ENCODE measurements at places on chromosomes 4 and X. TPM values are rescaled to one million over a fixed set of nuclear protein-coding genes. Genes with fewer than 3 reads are reported as not detected.

DNA sequence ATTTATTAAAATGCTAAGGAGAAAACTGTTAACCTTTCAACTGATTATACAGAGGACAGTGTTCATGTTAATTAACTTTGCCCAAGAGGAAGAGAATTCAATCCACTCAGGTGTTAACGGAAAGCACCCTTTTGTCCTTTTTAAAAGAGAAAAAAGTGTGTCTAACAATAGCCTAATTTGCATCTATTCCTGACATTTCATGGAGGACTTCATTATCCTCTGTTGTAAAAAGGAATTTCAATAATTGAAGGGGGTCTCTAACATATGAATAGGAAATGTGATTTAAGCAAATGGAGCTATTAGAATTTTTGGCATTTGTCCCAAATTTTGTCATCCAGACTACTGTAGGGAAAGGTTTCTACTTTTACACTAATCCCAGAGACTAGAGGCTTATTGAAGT, 44.6 kb upstream of the GC start:
- H3K4me1 ChIP-seq, result no peaks in the 10 kb centered on the region
- H3K27me3 ChIP-seq, result no peaks in the 10 kb centered on the region
- no peak overlapping the region for H3K27ac ChIP-seq
- H3K36me3 ChIP-seq, result no peaks in the 10 kb centered on the region
- no peak for DNase-seq

GRCh38 chr4:78735697-78736096, 40.5 kb upstream of the BMP2K start:
- no peaks in the 10 kb centered on the region for H3K36me3 ChIP-seq
- no peak overlapping the region for H3K27ac ChIP-seq
- no peak for DNase-seq
- H3K4me3 ChIP-seq, result no peak overlapping the region
- no peaks in the 10 kb centered on the region for H3K4me1 ChIP-seq

- DNase-seq, result no peak
- no peaks in the 10 kb centered on the region for H3K27me3 ChIP-seq
- H3K36me3 ChIP-seq, result no peaks in the 10 kb centered on the region
- H3K4me1 ChIP-seq, result no peaks in the 10 kb centered on the region
- no peak overlapping the region for H3K4me3 ChIP-seq
These were observed 33.5 kb downstream of the SMS start for GRCh38 chrX:21974011-21974385.

- H3K27me3 ChIP-seq, result no peaks in the 10 kb centered on the region
- no peaks in the 10 kb centered on the region for H3K36me3 ChIP-seq
These were observed 98.1 kb downstream of the MMRN1 start for GRCh38 chr4:89992744-89993143.

DNA sequence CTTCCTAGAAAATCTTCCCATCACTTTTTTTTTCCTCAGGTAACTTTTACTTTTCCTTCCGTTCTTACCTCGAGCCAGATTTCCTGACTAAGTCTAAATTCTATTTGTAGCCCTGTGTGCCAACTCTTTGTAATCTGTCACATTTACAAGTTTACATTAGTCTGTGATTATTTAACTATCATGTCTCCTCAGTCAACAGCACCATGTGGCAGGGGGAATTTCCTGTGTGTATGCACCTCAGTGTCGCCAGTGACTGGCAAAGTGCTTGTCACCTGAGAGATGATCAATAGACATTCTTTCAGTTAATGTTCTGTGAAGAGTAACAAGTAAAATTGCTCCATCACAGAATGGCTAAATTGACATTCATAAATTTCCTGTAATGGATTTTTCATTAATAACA, 468.5 kb downstream of the PDGFC start:
- H3K27ac ChIP-seq, result no peak overlapping the region
- H3K4me1 ChIP-seq, result no peaks in the 10 kb centered on the region
- H3K27me3 ChIP-seq, result no peaks in the 10 kb centered on the region
- no peaks in the 10 kb centered on the region for H3K36me3 ChIP-seq

Gene PRRG1
- 11.8 TPM for polyA plus RNA-seq

GRCh38 chr4:38994135-38994534, 38.1 kb downstream of the TMEM156 start:
- no peaks in the 10 kb centered on the region for H3K4me1 ChIP-seq
- no peak overlapping the region for H3K4me3 ChIP-seq
- H3K27ac ChIP-seq, result no peak overlapping the region
- no peaks in the 10 kb centered on the region for H3K27me3 ChIP-seq
- DNase-seq, result no peak

Gene CXCL11
- 0.10 TPM for polyA plus RNA-seq

- H3K36me3 ChIP-seq, result no peaks in the 10 kb centered on the region
- H3K4me3 ChIP-seq, result no peak overlapping the region
- H3K4me1 ChIP-seq, result no peaks in the 10 kb centered on the region
- DNase-seq, result no peak
These were observed 109.1 kb downstream of the GPAT3 start for GRCh38 chr4:83644677-83645659.

GRCh38 chrX:28487818-28488217, 99.4 kb upstream of the IL1RAPL1 start:
- no peaks in the 10 kb centered on the region for H3K27me3 ChIP-seq
- H3K4me3 ChIP-seq, result no peak overlapping the region
- no peak overlapping the region for H3K27ac ChIP-seq
- H3K4me1 ChIP-seq, result no peaks in the 10 kb centered on the region
- DNase-seq, result no peak

Gene TEX11
- not detected for polyA plus RNA-seq

Gene ARMCX2
- polyA plus RNA-seq, result 62.0 TPM

Gene APBB2
- polyA plus RNA-seq, result 19.3 TPM

Gene MAGEB10
- not detected for polyA plus RNA-seq

DNA sequence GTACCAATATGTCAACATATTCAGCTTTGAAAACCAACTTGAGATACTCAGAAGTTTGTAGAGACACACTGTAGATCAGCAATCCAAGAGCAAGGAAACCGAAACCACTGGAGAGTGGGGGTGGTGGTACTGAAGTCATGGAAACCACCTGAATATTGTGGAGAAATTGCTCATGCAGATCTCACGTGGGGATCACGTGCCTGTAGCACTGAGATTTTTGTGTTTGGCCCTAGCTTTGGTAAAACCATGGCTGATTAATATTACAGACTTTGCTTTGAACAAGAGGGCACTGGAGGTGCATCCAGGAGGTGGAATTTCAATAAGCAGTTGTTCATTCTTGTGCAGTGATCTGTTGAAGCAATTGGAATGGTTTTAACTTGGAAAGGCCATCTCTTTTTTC, 47.2 kb downstream of the GBA3 start:
- no peaks in the 10 kb centered on the region for H3K27me3 ChIP-seq
- H3K4me3 ChIP-seq, result no peak overlapping the region
- DNase-seq, result no peak
- no peaks in the 10 kb centered on the region for H3K4me1 ChIP-seq
- no peaks in the 10 kb centered on the region for H3K36me3 ChIP-seq
- no peak overlapping the region for H3K27ac ChIP-seq

DNA sequence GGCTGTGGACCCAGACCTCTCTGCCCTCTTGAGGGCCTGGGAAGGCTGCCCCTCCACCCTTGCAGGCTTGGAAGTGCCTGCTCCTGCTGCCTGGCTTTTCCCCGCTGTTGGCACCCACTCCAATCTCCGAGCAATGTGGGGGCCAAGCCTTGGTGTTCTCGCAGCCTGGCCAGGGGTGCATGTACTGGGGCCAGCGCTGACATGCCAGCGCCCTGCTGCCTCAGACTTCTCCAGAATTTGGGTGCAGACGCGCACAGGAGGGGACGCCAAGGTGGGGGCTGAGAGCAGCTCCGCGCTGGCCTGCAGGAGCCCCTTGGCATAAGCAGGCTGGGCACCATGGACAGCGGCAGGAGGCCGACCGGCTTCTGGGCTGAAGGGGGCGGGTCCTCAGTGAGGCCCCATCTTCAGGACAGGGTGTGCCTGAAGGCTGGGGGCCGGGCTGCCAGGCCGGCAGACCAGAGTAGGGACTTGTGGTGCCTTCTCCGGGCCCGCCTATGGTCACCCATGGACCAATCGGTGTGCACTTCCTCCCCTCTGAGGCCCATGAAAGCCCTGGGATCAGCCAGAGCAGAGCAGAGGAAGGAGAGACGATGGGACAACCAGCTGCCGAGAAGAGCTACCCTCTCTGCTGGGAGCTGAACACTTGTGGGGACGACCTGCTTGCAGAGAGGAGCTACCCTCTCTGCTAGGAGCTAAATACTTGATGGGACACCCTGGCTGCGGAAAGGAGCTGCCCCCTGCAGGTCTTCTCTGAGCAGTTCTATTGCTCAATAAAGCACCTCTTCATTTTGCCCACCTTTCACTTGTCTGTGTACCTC, 118.3 kb downstream of the DNAAF6 start:
- no peaks in the 10 kb centered on the region for H3K36me3 ChIP-seq
- peak; percentile 47 for DNase-seq
- H3K27me3 ChIP-seq, result peaks cover 26% of the 10 kb centered on the region

- H3K27me3 ChIP-seq, result peaks cover 18% of the 10 kb centered on the region
- no peak for DNase-seq
- H3K4me1 ChIP-seq, result no peaks in the 10 kb centered on the region
- H3K27ac ChIP-seq, result no peak overlapping the region
- no peak overlapping the region for H3K4me3 ChIP-seq
- no peaks in the 10 kb centered on the region for H3K36me3 ChIP-seq
These were observed 1176.8 kb downstream of the FAM133A start for GRCh38 chrX:94850811-94851210.

DNA sequence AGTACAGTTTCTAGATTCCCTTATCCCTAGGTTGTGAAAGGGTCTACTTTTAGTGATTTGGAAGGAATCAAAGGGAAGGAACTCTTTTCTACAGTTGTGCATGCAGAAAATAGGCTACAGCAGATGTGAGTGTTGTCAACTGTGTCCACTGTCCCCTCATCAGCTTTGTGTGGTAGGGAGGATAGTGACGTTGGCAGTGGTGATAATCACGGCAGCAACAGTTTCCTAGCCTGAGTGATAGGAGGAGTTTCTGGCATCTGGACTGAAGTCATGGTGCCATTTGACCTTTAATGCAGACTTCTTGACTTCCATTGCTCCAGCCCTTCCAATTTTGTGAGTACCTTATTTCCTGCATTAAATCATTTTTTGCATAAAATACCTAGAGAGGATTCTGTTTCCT, 39.3 kb downstream of the SRPX start:
- H3K36me3 ChIP-seq, result no peaks in the 10 kb centered on the region
- H3K4me1 ChIP-seq, result no peaks in the 10 kb centered on the region
- no peak overlapping the region for H3K4me3 ChIP-seq
- no peak for DNase-seq

DNA sequence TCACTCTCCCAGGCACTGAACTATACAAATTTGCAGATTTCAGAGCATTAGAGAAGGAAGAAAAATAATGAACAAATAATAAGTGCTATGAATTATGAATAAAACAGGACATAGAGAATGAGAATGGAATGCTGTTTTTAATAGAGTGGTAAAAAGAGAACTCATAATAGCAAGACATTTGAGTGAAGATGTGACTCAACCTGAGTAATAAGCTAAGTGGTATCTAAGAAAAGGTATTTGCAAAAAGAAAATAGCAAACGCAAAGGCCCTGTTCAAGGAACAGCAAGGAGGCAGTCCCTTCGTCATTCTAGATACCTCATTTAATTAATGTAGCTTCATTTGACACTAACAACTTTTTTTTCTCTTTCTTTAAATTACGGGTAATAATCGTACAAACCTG, 1910.0 kb upstream of the TENM3 start:
- no peaks in the 10 kb centered on the region for H3K36me3 ChIP-seq
- DNase-seq, result no peak
- no peak overlapping the region for H3K27ac ChIP-seq
- H3K4me1 ChIP-seq, result no peaks in the 10 kb centered on the region

DNA sequence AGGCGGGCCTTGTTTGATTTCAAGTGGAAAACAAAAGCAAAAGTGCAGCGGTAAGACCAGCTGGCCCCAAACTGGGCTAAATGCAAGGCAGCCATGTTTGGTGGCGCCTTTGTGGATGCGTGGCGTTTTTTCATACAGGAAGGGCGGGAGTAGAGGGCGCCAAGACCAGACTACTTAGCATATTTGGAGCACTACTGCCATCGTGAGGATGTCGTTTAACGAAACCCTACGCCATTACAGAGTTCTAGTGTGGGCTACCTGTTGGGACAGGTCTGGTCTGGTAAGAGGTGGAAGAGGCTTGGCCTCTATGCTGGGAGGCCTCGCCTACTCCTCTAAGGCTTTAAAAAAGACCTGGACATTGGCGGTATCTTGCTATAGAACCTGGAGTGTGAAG, 230.7 kb upstream of the STK26 start:
- DNase-seq, result peak; percentile 91
- H3K27me3 ChIP-seq, result no peaks in the 10 kb centered on the region
- H3K36me3 ChIP-seq, result no peaks in the 10 kb centered on the region
- H3K27ac ChIP-seq, result peak overlapping the region; percentile 20
- no peak overlapping the region for H3K4me3 ChIP-seq

- peak; percentile 58 for DNase-seq
- no peaks in the 10 kb centered on the region for H3K27me3 ChIP-seq
- H3K4me1 ChIP-seq, result peaks cover 12% of the 10 kb centered on the region
- no peaks in the 10 kb centered on the region for H3K36me3 ChIP-seq
- no peak overlapping the region for H3K4me3 ChIP-seq
These were observed 31.8 kb upstream of the HSD17B13 start for GRCh38 chr4:87354168-87355102.

Gene MYOZ2
- polyA plus RNA-seq, result 0.30 TPM

GRCh38 chr4:147547314-147548056, 66.6 kb downstream of the EDNRA start:
- H3K36me3 ChIP-seq, result no peaks in the 10 kb centered on the region
- no peaks in the 10 kb centered on the region for H3K4me1 ChIP-seq
- DNase-seq, result no peak
- no peak overlapping the region for H3K27ac ChIP-seq

Gene HERC6
- 3.8 TPM for polyA plus RNA-seq

- H3K36me3 ChIP-seq, result no peaks in the 10 kb centered on the region
- H3K27me3 ChIP-seq, result no peaks in the 10 kb centered on the region
- H3K4me1 ChIP-seq, result no peaks in the 10 kb centered on the region
- no peak overlapping the region for H3K4me3 ChIP-seq
- no peak for DNase-seq
- no peak overlapping the region for H3K27ac ChIP-seq
These were observed 59.1 kb downstream of the SMIM20 start for GRCh38 chr4:25972984-25973745.

Gene FGFBP1
- polyA plus RNA-seq, result not detected

DNA sequence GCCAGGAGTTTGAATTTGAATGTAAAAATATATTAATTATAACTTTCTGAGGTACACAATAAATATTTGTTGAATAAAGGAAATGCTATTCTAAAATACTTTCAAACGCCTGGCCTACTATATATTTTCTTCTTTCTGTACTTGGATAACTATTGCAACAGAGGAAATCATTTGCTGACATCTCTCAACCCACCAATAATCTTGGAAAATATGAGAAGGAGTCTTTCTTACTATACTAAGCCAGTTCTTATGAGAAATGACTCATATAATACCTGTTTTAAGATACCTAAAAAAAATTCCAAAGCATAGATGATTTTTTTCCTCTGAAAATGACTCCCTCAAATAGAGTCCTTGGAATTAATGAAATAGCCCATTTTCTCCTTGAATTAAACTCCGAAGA, 64.1 kb downstream of the CAMK2D start:
- no peak overlapping the region for H3K4me3 ChIP-seq
- no peaks in the 10 kb centered on the region for H3K36me3 ChIP-seq
